ENCODE measurements at places on chromosomes 2 and 18. TPM values are rescaled to one million over a fixed set of nuclear protein-coding genes. Genes with fewer than 3 reads are reported as not detected.
A peak's percentile ranks its signal among the peaks of the same experiment; 100 is the strongest.

DNA sequence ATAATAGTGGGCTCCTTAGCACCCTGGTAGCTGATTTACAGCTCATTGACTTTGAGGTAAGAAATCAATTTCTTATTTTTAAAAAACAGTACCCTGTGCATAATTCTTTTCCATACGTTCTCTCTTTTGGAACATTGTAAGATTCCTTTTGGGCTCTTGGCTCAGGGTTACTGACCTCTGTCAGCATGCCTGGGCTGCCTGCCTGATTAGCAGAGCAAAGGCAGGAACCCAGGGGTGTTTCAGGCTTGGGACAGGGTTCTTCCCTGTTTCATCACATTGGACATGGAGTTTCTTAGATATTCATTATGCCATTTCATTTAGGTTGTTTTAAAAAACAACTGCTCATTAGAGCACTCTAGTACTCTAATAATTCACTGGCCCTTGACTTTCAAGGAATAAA, 73.8 kb upstream of the ITM2C start:
- peaks cover 73% of the 10 kb centered on the region for H3K36me3 ChIP-seq
- H3K4me1 ChIP-seq, result peaks cover 66% of the 10 kb centered on the region
- DNase-seq, result no peak
- no peak overlapping the region for H3K4me3 ChIP-seq
- no peaks in the 10 kb centered on the region for H3K27me3 ChIP-seq
- peak overlapping the region; percentile 69 for H3K27ac ChIP-seq

DNA sequence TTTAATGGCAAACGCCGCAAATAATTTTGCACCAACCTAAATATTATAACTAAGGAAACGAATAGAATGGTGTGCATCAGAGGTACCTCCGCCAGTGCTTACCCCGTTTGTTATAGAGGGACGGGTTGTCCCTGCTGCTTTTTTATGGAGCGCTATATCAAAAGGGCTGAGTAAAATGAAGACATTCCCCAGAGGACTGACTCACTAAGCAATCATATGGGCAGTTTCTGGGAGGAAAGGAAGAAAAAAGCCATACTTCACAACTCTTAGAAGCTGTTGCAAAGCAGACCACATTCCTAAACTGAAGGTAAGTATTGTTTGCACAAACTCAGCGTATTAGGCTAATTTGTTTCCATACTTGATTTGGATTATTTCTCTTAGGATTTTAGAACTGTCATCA, 12.9 kb downstream of the ID2 start:
- H3K27me3 ChIP-seq, result peaks cover 16% of the 10 kb centered on the region
- peaks cover 3% of the 10 kb centered on the region for H3K4me1 ChIP-seq
- H3K36me3 ChIP-seq, result no peaks in the 10 kb centered on the region
- H3K4me3 ChIP-seq, result no peak overlapping the region
- H3K27ac ChIP-seq, result no peak overlapping the region

GRCh38 chr2:36729067-36729466, 32.6 kb downstream of the VIT start:
- no peak overlapping the region for H3K27ac ChIP-seq
- H3K4me1 ChIP-seq, result no peaks in the 10 kb centered on the region
- no peak for DNase-seq

- no peaks in the 10 kb centered on the region for H3K4me1 ChIP-seq
- H3K27ac ChIP-seq, result no peak overlapping the region
- H3K4me3 ChIP-seq, result no peak overlapping the region
- H3K36me3 ChIP-seq, result no peaks in the 10 kb centered on the region
- no peak for DNase-seq
- peaks cover 4% of the 10 kb centered on the region for H3K27me3 ChIP-seq
These were observed 128.7 kb downstream of the TXNL1 start for GRCh38 chr18:56509656-56510055.

GRCh38 chr18:9608298-9608697, 6.1 kb downstream of the PPP4R1 start:
- peaks cover 14% of the 10 kb centered on the region for H3K36me3 ChIP-seq
- no peak overlapping the region for H3K27ac ChIP-seq
- peaks cover 49% of the 10 kb centered on the region for H3K4me1 ChIP-seq
- no peak overlapping the region for H3K4me3 ChIP-seq
- H3K27me3 ChIP-seq, result no peaks in the 10 kb centered on the region

GRCh38 chr2:236857781-236858180, 227.9 kb upstream of the COPS8 start:
- no peaks in the 10 kb centered on the region for H3K4me1 ChIP-seq
- H3K4me3 ChIP-seq, result no peak overlapping the region
- no peaks in the 10 kb centered on the region for H3K36me3 ChIP-seq
- no peak overlapping the region for H3K27ac ChIP-seq

- H3K27ac ChIP-seq, result no peak overlapping the region
- H3K36me3 ChIP-seq, result no peaks in the 10 kb centered on the region
- no peaks in the 10 kb centered on the region for H3K4me1 ChIP-seq
- DNase-seq, result no peak
- peaks cover 48% of the 10 kb centered on the region for H3K27me3 ChIP-seq
These were observed 39.7 kb upstream of the MRPL19 start for GRCh38 chr2:75606761-75607399.

DNA sequence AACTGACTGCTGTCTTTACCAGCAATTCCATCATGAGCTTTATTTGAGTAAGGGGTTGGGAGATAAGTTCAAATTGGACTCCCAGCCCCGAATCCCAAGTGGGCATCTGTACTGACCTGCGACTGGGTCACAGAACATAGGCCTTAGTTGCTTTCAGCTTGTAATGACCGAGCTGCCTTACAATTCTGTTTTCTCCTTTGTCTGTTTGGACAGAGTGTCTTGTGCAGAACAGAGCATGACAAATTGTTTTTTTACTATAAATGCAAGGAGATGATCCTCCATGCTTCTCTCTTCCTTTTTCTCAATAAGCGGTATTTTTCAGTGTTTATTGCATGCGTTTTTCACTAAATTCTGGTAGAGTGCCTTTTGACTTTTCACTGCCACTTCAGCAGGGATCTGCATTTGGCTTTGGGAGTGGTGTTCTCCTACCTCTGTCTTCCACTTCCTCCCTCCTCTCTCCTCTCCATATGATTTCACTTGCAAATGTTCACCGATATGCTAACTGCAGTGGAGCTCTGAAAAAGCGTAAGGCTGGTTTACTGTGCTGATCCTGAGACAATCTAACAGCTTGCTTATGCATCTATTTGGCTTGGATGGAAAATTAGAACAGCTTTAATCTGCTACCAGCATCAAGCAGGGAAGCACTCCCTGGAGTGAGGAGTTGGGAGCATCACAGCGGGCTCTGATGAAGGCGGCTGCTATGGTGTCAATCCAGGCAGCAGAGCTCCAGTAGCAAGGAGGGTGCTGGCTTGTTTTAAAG, 158.8 kb upstream of the SMIM21 start:
- DNase-seq, result no peak
- H3K27me3 ChIP-seq, result peaks cover 4% of the 10 kb centered on the region
- no peaks in the 10 kb centered on the region for H3K4me1 ChIP-seq
- H3K27ac ChIP-seq, result no peak overlapping the region
- no peak overlapping the region for H3K4me3 ChIP-seq
- no peaks in the 10 kb centered on the region for H3K36me3 ChIP-seq

DNA sequence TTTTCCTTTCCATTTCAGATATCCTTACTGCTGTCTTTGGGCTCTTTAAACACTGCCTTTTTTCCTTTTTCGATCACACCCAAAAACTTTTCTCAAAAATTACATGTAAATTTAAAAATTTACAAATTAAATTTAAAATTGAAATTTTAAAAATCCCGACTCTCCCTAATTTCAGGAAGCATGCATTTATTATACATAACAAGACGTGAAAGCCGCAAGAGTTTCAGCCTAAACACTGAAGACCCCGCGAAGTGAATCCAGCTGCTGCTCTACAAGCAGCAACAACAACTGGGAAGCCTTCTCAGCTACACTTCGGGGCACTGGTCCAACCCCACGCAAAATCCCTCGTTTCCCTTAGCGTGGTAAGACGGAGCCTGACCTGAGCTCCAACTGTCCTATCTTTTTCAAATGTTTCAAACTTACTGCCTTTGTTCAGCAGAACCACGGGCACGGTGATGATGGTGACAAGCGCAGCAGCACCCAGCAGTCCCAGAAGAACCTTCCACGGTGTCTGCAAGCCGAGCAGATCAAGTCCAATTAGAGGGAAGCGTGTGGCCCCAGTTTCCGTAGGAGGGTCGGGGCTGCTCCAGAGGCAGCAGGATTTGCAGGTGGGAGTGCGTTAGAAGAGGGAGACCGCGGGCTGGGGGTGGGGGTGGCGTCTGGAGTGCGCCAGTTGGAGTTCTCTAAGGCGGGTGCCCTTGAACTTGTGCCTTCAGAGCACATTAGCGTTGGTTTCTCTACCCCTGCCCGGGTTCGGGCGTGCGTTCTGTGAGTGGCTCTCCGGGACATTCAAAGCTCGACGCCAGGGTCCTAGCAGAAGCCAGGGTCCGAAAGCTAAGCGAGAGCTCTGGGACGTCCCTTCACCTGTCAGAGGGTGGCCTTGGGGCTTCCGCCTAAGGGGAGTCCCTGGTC, 783 bp downstream of the DPP4 start:
- H3K27me3 ChIP-seq, result no peaks in the 10 kb centered on the region
- H3K4me3 ChIP-seq, result peak overlapping the region; percentile 90
- peak overlapping the region; percentile 82 for H3K27ac ChIP-seq
- peaks cover 24% of the 10 kb centered on the region for H3K36me3 ChIP-seq
- DNase-seq, result peak; percentile 29

DNA sequence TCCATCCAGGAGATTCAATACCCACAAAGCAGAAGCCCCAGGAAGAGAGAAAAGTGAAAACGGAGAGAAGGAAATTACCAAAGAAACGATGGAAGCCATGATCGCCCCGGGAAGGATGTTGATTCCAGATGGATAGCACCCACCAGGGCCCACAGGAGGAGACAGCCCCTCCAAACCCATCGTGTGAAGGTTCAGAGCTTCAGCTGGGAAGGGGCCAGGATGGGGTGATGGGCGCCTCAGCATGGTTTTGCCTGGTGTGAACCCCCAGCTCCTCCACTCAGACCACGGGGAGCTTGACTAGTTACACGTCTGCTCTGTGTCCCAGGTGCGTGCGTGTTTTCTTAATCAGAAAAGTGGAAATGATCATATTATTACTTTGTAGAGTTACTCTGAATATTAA, 264.5 kb downstream of the EIPR1 start:
- no peak overlapping the region for H3K27ac ChIP-seq
- no peaks in the 10 kb centered on the region for H3K27me3 ChIP-seq
- no peaks in the 10 kb centered on the region for H3K36me3 ChIP-seq
- DNase-seq, result no peak
- no peak overlapping the region for H3K4me3 ChIP-seq
- H3K4me1 ChIP-seq, result no peaks in the 10 kb centered on the region

- H3K27me3 ChIP-seq, result no peaks in the 10 kb centered on the region
- H3K4me1 ChIP-seq, result no peaks in the 10 kb centered on the region
- H3K27ac ChIP-seq, result no peak overlapping the region
- H3K36me3 ChIP-seq, result no peaks in the 10 kb centered on the region
- no peak for DNase-seq
These were observed 401.2 kb upstream of the SOX11 start for GRCh38 chr2:5290900-5291546.

DNA sequence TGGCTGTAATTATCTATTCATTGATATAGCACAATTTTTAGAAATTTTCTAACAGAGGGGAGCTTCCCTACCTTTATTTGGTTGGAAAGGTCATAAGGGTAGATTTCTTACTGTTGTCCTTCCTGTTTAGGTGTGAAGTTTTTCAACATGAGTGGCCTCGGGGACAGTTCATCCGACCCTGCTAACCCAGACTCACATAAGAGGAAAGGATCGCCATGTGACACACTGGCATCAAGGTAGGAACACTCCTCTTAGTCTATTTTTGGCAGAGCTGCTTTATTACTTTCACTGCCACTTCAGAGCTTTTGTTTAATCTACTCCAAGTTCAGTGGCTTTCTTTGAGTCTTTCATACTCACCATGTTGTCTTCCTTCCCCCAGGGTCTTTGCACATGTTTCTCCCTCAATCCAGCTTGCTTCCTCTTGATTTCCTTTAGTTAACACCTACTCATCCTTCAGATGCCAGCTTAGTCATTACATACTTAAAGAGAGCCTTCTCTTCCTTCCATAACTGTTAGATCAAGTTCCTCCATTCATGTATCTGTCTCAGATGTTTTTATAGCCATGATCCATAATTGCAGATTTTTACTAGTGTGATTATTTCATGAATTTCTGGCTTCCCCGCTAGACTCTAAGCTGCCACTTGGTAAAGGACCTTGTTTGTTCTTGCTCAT, 134.5 kb downstream of the PTRHD1 start:
- H3K4me1 ChIP-seq, result peaks cover 7% of the 10 kb centered on the region
- no peak overlapping the region for H3K4me3 ChIP-seq
- peaks cover 5% of the 10 kb centered on the region for H3K36me3 ChIP-seq
- H3K27ac ChIP-seq, result no peak overlapping the region
- DNase-seq, result no peak
- no peaks in the 10 kb centered on the region for H3K27me3 ChIP-seq

- H3K27ac ChIP-seq, result no peak overlapping the region
- peak; percentile 35 for DNase-seq
- H3K4me3 ChIP-seq, result no peak overlapping the region
- peaks cover 1% of the 10 kb centered on the region for H3K27me3 ChIP-seq
- no peaks in the 10 kb centered on the region for H3K36me3 ChIP-seq
These were observed 46.3 kb upstream of the VIT start for GRCh38 chr2:36650031-36650829.

DNA sequence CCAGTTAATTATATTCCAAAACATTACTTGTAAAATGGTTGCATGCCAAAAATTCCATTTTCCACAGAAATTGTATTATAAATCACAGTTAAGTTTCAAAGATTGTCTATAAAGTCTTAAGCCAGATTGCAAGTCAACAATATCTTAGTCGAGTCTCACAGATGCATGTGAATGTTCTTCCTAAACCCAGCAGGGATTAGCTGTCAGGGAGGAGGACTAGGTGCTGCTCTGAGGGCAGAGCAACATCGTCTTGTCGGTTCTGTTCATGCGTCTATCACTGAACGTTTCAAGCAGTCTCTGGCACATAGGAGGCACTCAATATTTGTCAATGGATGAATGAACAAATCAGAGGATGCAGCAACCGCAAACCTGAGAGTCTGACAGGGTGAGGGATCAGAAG, 27.0 kb downstream of the EPB41L3 start:
- H3K4me3 ChIP-seq, result no peak overlapping the region
- no peak overlapping the region for H3K27ac ChIP-seq
- H3K27me3 ChIP-seq, result peaks cover 4% of the 10 kb centered on the region
- no peaks in the 10 kb centered on the region for H3K36me3 ChIP-seq
- H3K4me1 ChIP-seq, result no peaks in the 10 kb centered on the region

GRCh38 chr2:102069311-102069974, 73.1 kb upstream of the IL1R1 start:
- peaks cover 7% of the 10 kb centered on the region for H3K27me3 ChIP-seq
- H3K4me3 ChIP-seq, result no peak overlapping the region

Gene AKAIN1
- total RNA-seq, result not detected

Gene KCNG2
- total RNA-seq, result not detected

Gene CGREF1
- total RNA-seq, result 2.9 TPM

Gene LMAN2L
- total RNA-seq, result 5.7 TPM

Gene CDCA7
- 59.9 TPM for total RNA-seq

Gene SMAD7
- 13.6 TPM for total RNA-seq

Gene MAP2
- 0.07 TPM for total RNA-seq

Gene RTP5
- 0.10 TPM for total RNA-seq
